ENCODE measurements at places on chromosomes 7 and 10.

DNA sequence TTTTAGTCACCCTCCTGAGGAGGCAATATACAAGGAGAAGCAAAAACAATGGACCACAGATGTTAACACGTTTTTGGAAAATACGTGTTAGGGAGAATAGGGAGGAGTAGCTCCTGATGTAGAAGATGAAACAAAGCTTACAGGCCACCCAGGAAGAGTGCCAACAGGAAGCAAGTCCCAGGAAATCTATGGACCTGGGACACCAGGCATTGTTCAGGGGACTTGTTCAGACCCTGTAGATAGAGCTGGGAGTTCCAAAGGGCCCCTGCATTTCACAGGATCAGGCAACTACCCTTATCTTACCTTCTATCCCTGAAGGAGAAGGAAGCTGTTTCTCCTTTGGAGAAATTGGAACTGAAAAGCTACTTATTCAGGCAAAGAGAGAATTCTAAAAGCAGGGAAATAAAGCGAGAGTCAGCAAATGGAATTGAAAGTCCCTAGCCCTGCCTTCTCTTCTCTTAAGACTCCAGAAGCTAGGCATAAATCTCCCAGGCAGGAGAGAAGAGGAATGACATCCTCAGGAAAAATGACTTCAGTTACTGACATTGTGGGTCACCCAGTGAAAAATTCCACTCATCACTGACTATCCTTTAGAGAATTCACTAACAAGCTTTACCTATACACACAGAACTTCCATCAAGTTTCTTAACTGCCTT, 77.7 kb upstream of the FAM3C start:
- DNase-seq: no peak

DNA sequence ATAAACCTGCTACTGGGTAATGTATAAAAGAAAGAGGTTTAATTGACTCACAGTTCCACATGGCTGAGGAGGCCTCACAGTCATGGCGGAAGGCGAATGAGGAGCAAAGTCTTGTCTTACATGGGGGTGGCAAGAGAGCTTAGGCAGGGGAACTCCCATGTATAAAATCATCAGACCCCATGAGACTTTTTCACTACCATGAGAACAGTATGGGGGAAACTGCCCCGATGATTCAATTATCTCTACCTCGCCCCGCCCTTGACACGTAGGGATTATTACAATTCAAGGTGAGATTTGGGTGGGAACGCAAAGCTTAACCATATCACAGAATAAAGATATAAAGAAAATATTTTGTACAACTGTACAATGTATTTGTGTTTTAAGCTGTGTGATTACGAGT, 39.4 kb upstream of the PLCE1 start:
- no peak for DNase-seq

DNA sequence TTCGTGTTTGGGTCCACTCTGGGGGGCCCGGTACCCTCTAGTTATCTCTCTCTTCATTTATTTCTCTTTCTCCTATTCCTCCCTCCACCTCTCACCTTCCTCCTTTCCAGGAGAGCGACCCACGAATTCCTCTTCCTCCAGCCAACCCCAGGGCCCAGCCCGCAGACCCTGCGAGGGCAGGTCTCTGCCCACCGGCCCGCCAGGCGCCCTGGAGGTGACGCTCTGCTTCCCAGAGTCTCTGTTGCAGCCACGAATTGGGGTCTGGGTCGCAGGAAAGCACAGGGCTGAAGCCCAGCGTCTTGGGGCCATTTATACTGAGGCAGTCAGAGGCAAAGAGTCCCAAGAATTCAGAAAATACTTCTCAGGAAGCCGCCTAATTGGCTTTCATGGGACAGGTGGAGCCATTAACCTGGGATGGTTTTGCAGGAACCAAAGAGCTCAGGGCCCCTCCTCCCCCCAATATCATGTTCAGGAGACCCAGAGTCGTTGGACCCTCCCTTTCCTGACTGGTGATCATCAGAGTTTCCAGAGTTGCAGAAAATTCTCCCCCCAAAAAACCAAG, 2.7 kb upstream of the EN2 start:
- DNase-seq: no peak

DNA sequence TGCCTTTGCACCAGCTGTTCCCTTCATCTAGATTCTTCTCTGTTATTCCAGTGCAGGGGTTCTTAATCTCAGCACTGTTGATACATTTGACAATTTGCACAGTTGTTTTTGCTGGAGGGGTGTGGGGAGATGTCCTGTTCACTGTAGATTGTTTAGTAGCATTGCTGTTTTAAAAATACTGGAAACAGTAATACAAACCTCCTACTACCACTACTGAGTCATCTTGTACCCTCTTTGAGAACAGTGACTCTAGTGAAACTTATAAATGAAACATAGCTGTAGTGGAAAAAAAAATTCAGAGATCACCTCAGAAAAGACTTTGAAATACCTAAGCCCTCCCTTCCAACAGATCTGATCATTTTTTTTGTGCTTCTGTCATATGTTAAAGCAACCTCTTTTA, 154.8 kb upstream of the TMEM196 start:
- DNase-seq: no peak
